ENCODE measurements at places on chromosomes 2 and 18.
A peak's percentile ranks its signal among the peaks of the same experiment; 100 is the strongest.

DNA sequence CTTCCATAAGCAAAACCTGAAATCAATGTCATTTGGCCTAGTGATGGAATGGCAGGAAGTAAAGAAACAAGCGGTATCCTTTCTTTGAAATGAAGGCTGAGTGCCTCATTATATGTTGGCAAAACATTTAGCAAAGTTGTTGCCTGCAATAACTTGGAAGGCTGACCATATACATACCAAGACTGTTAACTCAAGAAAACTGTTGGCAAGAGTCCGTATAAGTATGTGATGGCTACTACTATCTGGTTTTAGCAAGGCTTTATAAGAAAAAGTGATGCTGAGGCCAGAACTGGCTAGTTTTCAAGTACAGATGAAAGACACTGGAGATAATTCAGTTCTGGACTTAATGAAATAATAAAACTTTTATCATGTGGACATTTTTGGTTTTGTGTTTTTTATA, 356.2 kb downstream of the ZNF521 start:
- no peak for DNase-seq

GRCh38 chr2:170972296-170973224, 43.5 kb downstream of the GORASP2 start:
- DNase-seq = no peak

- no peak for DNase-seq
These were observed 37.5 kb downstream of the UXS1 start for GRCh38 chr2:106156305-106157296.

- DNase-seq = no peak
These were observed 16.2 kb downstream of the IL18RAP start for GRCh38 chr2:102439065-102439695.

- no peak for DNase-seq
These were observed 129.3 kb upstream of the SMIM21 start for GRCh38 chr18:75556841-75557240.

DNA sequence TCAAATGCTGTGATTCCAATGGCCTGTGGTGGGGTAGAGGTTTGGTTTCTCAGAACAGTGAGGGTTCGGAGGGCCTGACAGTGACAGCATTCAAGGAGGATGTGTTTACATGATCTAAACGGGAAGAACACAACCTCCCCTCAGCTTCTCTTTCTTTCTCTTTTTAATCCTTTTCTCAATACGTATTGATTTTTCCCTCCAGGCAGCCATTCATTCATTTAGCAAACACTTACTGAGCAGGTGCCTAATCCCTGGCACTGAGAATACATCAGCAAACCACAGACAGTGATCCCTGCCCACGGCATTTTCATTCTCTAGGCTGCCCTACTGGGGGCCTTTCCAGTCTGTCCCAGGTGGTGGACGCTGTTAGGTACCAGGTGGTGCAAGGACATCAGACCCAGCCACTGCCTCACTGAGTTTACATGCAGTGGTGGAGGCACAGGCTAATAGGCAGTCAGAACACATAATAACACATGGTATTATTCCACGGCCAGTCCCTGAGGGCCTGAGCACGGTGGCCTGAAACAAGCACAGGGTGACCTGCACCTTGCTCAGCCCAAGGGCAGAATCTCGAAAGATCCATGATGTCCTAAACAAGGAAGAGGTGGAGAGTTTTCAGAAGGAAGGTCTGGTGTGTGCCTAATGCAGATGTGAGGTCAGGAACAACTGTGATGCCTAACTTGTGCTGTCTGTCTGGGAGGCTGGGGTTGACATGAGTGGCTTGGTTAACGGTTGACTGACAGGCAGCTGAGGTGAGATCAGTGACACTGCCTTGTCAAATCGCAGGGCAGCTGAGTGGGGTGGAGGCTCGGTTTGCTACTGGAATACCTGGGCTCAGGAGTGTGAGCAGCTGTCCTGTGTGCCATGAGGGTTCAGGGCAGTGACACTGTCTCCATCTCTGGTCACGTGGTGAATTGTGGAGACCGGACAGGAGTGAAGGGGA, 785.5 kb upstream of the HS6ST1 start:
- DNase-seq = no peak

- no peak for DNase-seq
These were observed 54.8 kb downstream of the KCNS3 start for GRCh38 chr2:17933256-17933655.

GRCh38 chr2:180614776-180615175, 365.6 kb upstream of the UBE2E3 start:
- DNase-seq = no peak

- DNase-seq = no peak
These were observed 3.0 kb upstream of the CNGA3 start for GRCh38 chr2:98343285-98343684.

DNA sequence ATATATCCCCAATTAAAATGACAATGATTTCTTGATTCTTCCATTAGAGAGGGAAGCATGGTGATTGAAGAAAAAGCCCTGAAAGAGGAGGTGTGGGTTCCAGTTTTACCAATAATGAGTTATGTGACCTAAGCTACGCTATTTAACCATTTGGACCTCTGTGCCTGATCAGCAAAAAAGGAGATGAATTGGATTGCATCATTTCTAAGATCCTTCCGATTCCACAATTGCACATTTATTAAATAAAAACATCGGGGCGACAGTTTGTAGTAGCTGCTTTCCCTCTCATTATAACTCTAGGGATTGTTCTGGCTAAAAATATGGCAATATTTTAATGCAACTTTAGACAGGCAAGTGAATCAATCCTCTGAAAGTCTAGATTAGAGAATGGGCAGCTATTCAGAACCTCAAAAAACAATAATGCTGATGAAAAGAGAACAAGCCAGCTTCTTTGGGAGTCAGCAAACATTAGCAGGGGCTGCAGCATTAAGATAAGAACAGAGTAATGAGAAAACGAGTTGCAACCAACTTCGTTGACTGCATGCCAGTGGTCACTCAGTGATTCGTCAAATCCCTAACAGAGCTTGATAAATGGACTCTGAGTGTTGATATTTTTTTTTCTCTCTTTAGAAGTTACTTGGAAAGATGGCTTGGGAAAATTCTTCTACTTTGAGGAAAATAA, 301.2 kb downstream of the AGPS start:
- DNase-seq = no peak

- no peak for DNase-seq
These were observed 1022.3 kb upstream of the CNTNAP5 start for GRCh38 chr2:123002660-123003248.

GRCh38 chr18:13141209-13141608, 77.4 kb upstream of the LDLRAD4 start:
- DNase-seq = no peak

- no peak for DNase-seq
These were observed 139.6 kb downstream of the PAX3 start for GRCh38 chr2:222159221-222159620.

- DNase-seq = no peak
These were observed 129.5 kb downstream of the EVA1A start for GRCh38 chr2:75431276-75431675.

GRCh38 chr2:112730791-112731190, 10.0 kb downstream of the NT5DC4 start:
- DNase-seq = no peak

GRCh38 chr2:137383391-137383790, 580.9 kb upstream of the HNMT start:
- DNase-seq = no peak

GRCh38 chr2:205733648-205734047, 51.3 kb downstream of the NRP2 start:
- no peak for DNase-seq

DNA sequence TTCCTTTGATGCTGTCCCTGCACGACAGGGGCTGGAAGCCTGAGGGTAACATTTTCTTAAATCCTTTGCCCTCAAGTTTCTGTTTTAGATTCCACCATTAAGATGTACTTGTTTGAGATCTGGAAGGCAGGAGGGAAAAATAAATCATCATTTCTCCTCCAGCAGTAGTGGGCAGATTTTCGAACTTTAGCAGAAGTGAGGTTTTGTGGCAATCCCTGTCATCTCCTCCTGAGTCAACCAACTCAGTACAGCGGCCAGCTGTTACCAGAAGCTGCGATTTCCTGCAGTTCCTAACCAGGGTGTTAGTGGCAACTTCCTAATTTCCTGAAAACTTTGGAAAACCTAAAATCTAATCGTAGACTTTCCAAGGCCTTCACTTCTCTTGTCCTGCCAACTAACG, 517.2 kb upstream of the ACVR2A start:
- no peak for DNase-seq

- no peak for DNase-seq
These were observed 56.5 kb downstream of the TCF7L1 start for GRCh38 chr2:85189606-85190270.

- no peak for DNase-seq
These were observed 883.0 kb downstream of the LRRTM4 start for GRCh38 chr2:76639171-76639680.

- DNase-seq = no peak
These were observed 37.8 kb upstream of the ASAP2 start for GRCh38 chr2:9168821-9169221.

- DNase-seq = no peak
These were observed 198.5 kb downstream of the ZNF521 start for GRCh38 chr18:25153426-25153825.

DNA sequence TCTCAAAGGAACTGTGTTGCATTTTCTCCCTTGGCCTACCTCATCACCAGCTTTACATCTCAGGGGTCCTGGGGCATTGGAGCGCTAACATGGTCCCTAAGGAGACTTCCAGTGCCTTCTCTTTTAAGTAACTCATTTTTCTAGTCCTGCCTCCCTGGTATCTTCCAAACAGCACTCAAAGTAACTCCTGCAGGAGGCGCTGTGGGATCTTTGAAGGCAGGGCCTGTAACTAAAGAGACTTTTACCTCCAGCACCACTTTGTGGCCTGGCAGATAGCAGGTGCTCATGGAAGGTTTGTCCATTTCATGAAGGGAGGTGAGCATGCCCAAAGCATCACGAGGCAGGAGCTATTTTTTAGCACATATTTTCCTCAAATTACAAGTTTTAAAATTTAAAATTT, 411.0 kb upstream of the GYPC start:
- DNase-seq = peak; percentile 6

DNA sequence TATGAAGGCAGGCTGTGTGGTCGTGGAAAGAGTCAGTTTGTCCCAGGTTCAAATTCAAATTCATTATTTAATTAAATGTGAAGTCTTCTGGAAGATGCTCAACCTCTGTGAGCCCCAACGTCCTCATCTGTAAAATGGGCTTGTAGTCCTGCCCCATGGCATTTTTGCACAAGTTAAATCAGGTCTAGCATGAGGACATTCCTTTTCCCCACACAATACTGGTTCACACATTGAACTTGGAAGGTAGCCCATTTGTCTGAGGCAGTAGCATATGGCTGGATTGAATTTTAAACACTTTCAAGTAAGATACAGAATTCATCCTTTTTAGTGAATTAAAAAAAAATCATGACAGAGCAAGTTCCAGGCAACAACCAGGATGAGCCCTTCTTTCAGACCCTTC, 665.4 kb upstream of the HS6ST1 start:
- DNase-seq = no peak

- DNase-seq = no peak
These were observed 41.4 kb downstream of the DGKD start for GRCh38 chr2:233395687-233396086.

- no peak for DNase-seq
These were observed 116.7 kb upstream of the CHST9 start for GRCh38 chr18:27301615-27302378.

- DNase-seq = peak; percentile 18
These were observed 232.1 kb upstream of the STK17B start for GRCh38 chr2:196403471-196403870.

- peak; percentile 74 for DNase-seq
These were observed 38.7 kb downstream of the PSD4 start for GRCh38 chr2:113212245-113213060.

DNA sequence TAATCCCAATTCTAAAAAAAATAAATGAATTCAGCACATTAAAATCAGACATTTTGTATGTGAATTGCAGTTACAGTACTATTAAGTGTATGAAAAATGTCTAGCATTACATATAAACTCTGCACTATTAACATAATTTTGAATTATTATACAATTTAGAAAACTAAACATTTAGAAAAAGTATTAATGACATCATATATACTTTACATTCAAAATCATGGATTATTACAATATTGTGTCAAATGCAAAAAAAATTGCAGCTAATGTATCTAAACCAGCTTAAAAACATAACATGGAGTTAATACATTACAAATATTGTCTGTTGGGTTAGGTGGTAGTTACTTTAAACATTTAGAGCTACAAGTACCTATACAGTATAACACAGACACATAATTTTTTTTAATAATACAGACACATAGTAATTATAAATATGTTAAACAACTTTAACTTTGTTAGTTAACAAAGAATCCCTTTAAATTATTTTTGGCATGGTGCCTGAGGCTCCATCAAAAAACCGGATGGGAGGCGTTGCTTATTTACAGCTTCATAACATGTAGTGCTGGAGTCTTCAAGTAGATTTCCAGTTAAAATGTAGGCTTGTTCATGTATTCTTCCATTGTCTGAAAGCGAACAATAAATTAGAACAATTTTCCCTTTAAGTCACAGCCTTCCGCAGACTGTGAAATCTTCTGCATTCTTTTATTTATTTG, 79.1 kb downstream of the AP1S3 start:
- DNase-seq = no peak

DNA sequence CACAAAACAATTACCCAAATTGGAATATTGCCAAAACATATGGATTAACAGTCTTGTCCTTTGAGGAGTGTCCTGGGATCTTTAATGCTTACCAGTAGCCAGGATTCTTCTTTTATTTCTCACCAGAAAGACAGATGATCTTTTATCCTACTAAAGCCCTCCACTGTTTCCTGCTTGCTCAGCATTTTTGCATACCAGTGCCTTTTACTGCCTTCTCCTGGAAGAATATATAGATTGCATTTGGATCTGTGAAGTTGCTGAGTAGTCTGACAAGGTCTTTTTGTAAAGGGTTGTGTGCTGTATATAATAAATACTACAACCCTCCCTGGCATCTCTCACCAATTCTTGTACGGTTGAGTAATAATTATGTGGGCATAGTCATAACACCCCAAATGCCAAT, 652.2 kb downstream of the LRRTM4 start:
- no peak for DNase-seq

DNA sequence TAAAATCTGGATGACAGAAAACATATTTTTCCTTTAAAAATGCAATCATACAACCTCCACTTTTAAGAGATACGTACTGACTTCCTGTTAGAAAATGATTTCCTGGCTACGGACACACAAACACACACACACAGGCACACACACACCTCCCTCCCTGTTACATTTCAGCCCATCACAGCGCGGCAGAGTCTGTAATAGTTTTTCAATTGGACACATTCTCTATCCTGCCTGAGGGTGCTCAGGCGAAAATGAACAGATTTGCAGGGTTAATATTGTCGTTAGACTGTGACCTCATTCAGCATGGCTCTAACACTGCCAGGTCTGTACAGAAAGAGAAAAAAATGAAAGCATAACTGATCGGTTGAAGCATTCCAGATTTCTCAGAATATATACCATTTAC, 45.0 kb downstream of the KCTD1 start:
- DNase-seq = no peak

Data from Caki2 (cell line).